Amniotic epithelial cell (primary cell): ENCODE measurements at places on chromosomes 3 and 15.

- DNase-seq, result peak; percentile 59
These were observed 85.5 kb upstream of the FGF12 start for GRCh38 chr3:192812743-192813383.

DNA sequence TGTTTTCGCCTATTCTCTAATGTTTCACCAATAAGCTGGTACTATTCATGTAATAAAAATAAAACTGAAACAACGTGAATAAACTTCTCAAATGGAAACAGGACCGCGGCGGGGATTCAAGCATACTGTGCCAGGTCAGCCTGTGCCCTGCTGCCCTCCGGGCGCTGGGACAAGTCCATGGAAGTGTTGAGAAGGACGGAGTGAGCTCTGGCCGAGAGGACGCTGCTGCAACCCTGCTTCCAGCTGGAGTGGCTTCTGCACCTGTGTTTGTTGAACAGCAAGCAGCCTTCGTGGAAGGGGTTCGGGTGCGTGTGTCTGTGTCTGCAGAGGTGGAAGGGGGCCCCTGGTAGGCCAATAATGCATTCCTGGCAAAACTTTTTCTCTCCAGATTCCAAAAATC, 50.0 kb upstream of the PCSK6 start:
- DNase-seq, result no peak

- DNase-seq, result peak; percentile 19
These were observed 29.5 kb upstream of the TSEN2 start for GRCh38 chr3:12454816-12455121.

- peak; percentile 72 for DNase-seq
These were observed 286.7 kb upstream of the TGFBR2 start for GRCh38 chr3:30319713-30320112.

- DNase-seq, result no peak
These were observed 27.2 kb downstream of the IQSEC1 start for GRCh38 chr3:13045904-13046568.

DNA sequence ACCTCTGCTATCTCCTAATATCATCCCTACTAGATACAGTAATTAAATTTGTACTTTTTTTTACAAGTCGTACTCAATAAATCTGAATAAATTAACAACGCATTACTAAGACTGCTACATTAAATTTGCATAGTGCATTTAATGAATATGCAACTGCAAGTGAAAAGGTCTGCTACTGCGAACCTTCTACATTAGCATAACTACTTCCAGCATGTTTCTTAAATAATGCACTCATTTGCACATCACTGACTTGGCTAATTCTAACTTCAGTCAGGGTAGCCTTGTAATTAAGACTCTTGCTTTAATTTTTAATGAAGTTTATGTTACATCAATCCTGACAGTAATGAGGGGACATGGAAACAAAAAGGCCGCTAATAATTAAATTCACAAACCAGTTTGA, 98.9 kb upstream of the FOXB1 start:
- DNase-seq, result no peak

DNA sequence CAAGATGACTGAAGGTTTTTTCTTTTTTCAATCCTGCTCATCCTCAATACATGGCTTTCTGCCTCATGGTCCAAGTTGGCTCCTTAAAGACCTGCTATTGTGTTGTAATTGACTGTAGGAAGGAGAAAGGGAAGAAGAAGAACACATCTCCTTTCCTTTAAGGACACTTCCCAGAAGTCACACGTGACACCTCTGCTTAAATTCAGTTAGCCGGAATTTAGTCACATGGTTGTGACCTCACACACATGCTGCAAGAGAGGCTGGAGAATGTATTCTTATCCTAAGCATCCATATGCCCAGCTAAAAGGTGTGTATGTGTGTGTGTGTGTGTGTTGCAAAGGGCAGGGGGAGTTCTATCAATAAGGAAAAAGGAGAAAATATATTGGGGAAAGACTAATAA, 185.8 kb upstream of the IL12A start:
- DNase-seq, result no peak
